ENCODE measurements at places on chromosomes 12 and 14.
A peak's percentile ranks its signal among the peaks of the same experiment; 100 is the strongest.

DNA sequence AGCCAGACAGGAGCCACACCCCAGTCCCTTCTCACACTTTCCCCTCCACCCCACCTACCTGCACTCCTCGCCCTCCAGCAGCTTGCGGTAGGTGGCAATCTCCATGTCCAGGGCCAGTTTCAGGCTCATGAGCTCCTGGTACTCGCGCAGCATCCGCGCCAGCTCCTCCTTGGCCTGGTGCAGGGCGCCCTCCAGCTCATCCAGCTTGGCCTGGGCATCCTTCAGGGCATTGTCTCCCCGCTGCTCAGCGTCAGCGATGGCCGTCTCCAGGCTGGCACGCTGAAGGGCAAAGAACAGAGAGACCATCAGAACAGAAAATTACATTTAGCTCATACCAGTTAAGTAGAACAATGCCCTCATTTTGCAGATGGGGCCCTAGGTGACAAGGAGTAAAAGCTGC is 5.5 kb downstream of the KRT74 start:
- no peak for DNase-seq

DNA sequence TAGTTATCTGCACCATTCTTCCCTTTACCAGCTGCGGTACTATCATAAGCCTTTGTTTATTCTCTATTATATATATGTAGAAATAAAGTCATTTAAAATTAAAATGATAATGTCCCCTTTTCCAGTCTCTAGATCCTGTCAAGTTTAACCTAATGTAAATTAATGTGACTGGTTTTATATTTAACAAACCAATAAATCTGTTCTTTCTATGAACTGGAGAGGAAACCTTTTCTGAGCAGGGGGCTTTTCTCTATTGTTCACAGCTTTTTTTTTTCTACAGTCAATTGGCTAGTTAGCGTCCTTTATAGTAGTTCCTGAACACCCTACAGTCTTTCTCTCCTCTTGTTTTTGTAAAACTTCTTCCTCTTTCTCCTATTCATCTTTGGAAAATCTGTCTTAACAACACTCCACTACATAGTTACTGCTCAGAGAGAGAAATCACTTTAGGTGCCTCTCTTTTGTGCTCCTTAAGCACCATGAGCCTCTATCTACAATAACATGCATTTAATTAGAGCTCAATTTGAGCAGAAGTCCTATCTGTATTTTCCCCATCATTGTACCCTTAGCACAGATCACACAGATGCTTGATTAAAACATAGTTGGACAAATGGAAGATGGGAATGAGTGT is 332.6 kb upstream of the SYT1 start:
- no peak for DNase-seq

GRCh38 chr12:71555191-71555590 is 108.5 kb downstream of the ZFC3H1 start:
- DNase-seq: no peak

DNA sequence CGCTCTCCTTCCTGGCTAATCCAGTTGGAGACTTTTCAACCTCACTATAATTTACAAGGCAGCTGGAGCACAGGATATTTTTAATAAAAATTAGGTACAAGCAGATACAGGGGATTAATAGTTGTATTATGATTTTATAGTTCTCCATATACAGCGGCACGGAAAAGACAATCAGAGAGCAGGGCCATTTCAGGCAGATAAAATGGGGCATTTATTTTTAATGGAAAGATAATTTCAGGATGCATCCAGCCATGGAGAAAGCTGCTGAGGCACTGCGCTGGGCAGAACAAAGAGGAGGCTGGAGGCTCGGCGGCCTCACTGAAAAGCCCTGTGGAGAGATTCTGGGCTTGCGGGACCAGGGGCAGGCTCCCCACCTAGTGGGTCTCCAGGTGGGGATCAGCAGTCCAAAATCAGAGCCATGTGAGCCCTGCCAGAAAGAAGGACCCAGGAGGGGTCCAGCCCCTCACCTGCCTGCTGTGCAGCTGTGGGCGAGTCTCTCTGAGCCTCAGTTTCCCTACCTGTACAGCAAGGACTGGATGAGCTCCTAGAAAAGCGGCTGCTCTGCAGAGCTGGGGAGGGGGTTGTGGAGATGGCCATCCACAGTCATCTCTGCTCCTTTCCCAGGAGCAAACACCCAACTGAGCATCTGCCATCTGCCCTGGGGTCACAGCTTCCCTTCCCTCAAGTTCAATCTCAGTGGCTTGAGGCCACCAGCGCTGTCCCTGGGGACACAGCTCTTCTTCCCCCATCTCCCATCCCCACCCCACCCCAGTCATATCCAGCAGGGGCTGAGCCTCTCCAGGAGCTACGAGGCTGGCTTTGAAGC is 23.9 kb upstream of the C14orf180 start:
- peak; percentile 3 for DNase-seq

DNA sequence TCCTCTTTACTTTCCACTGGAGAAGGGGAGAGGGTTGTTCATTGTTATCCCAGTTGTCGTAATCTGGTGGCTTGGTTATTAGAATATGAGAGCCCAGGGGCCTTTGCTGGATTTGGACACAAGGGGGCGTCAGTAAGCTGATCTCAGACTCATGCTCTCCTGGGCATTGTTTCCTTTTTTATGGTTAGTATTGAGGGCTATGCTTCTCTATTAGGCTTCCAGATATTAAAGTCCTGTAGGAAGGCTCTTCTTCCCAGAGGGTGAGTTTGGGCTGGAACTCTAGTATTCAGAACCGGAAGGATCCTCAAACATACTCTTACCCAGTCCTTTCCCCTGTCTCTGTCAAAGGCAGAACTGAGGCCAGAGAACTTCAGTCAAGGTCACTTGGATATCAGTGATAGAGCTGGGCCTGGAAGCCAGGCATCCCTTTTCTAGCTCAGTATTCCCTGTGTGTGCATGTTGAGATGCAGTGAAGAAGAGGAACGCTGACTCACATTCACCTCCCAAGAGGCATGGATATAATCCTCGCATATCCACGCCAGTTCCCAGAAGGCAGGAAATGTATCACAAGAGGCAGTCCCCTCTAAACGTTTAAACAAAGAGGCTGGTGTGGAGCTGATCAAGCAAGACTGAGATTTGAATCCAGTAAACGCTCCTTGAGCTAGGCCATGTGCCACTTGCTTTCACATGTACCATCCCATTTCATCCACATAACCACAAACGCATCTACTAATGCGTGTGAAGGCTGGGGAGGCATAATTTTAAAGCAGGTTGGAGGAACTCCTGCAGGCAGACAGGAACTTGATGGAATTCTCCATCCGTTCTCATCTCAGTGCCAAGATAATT is 41.6 kb downstream of the UBE3B start:
- DNase-seq: no peak

DNA sequence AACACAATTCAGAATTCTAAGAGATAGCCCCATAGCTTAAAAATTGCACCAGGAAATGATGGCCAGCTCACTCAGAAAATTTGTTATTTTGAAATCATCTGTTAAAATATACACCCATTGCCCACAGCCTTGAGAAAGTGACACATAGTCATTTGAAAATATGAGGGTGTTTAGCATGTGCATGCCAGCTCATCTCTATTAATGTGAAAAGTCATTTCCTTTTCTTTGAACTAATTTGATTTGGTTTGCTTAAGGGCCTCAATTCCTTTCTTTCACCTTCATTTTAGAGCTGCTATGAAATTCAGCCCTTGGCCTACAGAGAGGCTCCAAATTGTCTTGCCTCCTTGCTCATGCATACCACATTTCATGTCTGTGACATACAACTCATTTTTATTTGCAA is 241.4 kb downstream of the PHLDA1 start:
- DNase-seq: no peak

DNA sequence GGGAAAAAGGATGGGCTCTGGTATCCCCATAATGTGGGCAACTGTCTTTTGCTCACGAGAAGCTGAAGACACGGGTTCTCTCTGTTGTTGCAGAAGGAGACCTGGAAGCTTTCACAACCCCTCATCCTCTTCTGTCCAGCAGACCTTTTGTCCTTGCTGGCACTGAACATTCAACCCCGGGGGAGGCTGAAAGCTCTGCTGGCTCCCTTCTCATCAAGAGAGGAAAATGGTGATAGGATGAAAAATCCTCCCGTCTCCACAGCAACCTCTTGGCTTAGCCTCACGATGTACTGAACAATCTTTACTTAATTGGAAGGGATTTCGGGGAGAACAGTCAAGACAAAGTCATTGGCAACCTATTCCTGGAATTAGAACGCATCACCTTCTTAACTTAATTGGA is 39.0 kb downstream of the ELK3 start:
- DNase-seq: no peak

DNA sequence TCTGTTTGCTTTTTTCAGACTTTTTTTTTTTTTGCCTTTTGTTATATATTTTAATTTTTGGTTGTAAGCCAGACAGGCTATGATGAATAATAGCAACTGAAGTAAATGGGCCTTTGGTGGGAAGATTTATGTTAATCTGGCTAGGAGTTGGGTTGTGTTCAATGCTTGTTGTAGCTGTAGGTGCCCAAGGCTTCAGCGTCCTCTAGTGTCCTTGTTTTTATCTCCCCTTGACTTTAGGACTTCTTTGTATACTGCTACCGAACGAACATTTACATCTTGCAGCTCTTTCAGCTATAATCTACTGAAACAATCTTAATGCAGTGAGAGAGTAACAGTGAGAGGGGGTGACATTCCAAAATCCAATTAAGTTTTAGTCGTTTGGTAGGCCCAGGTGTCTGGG is 848.4 kb upstream of the FBXO33 start:
- DNase-seq: no peak

- no peak for DNase-seq
Measured at GRCh38 chr12:54356228-54356627, 8.1 kb downstream of the GPR84 start.

GRCh38 chr14:105525861-105526775 is at the start of gene TMEM121:
TMEM121 (plus strand) TSS chr14:105526583; CDS start chr14:105528835, 2,252 bp downstream.
- no peak for DNase-seq

- no peak for DNase-seq
Measured at GRCh38 chr12:96812153-96812552, 94.9 kb upstream of the NEDD1 start.

GRCh38 chr14:88243946-88244345 is 79.1 kb downstream of the KCNK10 start:
- DNase-seq: no peak

DNA sequence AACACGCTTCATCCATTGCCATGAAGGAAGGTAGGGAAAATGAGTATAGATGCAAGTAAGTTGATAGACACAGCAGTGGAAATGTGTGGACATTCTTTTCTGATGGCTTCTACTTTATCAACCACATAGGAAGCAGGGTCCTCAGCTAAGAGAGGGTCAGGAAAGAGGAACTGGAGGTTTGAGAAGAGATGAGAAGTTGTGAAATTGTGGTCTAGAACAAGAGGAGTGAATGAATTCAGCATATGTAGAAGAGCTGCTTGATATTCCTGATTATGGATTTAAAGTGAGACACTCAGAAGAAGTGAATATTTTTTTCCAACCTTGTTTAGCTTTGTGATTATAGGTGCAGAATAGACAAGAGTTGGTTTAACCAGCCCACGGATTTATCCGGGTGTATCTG is 128.5 kb downstream of the SLC15A5 start:
- no peak for DNase-seq

GRCh38 chr12:1707051-1707450 is 16.2 kb downstream of the ADIPOR2 start:
- DNase-seq: no peak

DNA sequence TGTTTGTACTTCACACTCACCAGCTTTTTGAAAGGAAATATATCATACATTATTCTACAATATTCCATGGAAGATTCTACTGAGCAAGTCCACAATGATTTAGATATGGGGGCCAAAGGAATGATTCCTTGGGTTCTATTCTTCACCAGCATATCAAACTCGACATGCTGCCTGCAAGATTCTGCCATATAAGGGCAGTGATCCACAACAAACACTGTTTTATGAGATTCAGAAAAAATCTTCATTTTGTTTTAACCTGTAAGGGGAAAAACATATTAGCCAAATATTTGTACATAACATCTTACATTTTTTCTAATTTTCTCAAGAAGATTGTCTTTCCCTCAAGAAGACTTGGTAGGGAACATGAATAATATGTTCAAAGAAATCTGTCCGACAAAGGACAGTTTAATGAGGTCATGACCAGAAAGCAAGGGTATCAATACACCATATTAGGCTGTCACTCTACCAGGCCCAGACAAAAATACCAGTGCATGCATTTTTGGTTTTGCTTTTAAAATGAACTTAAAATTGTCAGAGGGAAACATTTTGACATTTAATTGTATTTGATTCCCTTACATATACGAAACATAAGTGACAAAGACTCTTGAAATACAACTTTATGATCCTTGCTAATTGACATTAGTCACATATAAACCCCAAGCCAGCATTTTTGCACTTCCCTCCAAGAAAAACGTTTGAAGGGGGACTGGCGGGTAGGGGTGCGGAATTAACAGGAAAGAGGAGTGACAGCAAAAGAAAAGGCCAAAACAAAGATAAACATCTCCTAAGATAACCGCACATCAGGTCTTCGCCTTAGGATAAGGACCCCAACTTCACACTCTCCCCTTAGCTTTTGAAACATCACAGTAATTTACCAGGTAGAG is 980 bp downstream of the INTS13 start:
- DNase-seq: peak; percentile 16

GRCh38 chr12:54389134-54389508 is 4.6 kb upstream of the ZNF385A start:
- no peak for DNase-seq

GRCh38 chr12:93894391-93895088 is 217.4 kb downstream of the CRADD start:
- DNase-seq: no peak

- DNase-seq: no peak
Measured at GRCh38 chr14:90062127-90062794, 467 bp downstream of the KCNK13 start.

GRCh38 chr12:54526812-54527630 is 22.4 kb upstream of the PDE1B start:
- DNase-seq: no peak

DNA sequence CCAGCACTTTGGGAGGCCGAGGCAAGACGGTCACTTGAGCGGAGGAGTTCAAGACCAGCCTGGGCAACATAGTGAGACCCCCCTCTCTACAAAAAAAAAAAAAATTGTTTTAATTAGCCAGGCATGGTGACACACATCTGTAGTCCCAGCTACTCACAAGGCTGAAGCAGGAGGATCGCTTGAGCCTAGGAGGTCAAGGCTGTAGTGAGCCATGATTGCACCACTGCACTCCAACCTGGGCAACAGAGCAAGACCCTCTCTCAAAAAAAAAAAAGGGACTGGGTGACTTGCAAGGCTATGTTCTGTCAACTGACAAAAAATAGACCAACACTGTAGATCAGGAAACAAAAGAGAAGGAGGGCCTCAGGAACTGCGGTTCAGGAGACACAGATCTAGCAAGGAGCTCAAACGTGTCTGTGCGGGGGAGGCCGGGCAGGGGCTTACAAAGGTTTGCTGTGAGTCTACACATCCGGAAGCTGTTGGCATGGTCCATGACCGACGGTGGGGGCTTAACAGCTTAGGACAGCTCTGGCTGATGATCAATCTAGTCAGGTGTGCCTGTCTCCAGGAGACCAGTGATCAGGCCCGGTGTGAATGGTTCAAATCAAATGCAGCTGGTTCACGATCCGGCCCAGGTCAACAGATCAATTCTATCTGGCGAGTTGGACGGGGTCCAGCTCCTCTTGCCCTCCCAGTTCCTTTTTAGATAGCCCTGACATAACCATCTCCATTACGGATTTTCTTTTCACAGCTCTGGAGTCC is 31.7 kb upstream of the INF2 start:
- DNase-seq: no peak

Measured in T-helper 1 cell (primary cell).